ENCODE measurements at places on chromosomes 16 and 17.

DNA sequence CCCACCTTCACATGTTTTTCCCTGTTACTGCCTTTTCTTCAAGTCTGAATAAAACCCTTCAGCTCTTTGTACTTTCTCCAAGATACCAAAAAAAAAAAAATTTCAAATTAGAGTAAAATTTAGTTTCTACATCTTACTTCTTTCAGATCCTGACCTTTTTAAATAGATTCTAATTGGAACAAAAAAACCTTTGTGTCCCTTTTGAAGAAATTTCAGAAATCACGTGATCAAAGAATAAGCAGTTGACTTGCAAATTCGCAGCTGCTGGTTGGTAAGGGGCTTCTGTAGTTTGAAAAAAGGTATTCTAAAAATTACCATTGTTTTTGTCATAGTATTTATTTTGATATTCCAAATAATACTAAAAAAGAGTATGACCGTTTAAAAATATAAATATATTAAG lies 71.7 kb downstream of the CDC27 start:
- no peak for DNase-seq

DNA sequence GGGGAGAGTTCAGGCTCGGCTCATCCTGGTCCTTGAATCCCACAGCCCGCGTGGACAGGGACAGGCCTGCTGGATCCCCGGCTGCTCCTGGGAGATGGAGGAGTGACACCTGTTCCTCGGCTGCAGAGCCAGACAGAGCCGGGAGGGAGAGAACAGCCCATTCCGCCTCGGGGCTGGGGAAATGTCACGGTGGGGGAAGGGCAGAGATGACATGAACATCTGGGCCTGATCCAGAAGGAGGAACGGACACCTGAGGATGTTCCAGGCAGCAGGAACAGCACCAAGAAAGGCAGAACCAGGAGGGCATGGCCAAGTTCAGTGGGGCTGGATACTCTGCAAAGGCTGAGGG lies 2.1 kb downstream of the ZNF764 start:
- DNase-seq, result no peak

DNA sequence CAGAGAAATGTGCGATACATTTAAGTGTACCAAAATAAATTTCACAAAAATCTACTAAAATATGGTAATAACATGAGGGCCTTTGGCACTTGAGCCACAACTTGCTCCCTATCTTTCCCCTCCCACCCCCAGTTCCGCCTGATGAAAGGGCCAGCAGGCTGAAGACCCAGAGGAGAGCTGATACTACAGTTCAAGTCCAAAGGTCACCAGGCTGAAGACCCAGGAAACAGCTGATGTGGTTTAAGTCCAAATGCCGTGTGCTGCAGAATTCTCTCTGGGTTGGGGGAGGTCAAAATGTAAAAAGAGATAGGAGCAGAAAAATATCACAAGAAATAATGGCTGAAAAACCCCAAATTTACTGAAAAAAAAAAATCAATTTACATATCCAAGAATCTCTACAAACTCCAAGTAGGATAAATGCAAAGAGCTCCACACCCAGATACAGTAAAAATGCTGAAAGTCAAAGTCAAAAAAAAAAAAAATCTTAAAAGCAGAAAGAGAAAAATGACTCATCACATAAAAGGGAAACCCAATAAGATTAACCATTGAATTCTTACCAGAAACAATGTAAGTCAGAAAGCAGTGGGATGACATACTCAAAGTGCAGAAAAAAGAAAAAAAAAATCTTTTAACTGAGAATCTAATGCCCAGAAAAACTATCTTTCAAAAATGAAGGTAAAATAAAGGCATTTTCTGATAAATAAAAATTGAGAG lies 452.1 kb upstream of the ASIC2 start:
- DNase-seq, result no peak

- DNase-seq, result no peak
Observed at GRCh38 chr16:12484426-12484825, 319.3 kb downstream of the CPPED1 start.

GRCh38 chr16:1082266-1082951 lies 9.9 kb downstream of the SSTR5 start:
- no peak for DNase-seq

DNA sequence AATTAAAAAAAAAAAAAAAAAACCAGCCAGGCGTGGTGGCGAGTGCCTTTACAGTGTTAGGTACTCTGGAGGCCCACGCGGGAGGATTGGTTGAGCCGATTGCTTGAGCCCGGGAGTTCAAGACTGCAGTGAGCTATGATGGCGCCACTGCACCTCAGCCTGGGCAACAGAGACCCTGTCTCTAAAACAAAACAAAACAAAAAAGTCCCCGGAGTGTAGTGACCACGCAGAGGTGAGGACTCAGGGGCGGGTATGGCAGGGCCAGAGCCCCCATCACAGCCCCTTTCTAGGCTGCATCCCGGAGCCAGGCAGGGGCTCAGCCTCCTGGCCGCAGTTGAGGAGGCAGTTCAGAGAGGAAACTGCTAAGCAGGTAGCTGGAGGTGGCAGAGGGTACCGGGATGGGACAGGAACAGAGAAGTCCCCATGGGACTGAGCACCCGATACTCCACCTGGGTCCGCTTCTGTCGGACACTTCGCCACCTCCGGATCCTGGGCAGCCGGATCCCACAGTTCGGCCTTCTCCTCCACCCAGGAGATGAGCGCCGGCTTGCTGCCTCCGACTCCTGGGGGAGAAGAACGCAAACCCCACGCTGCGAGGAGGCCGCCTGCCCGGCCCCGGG lies 800 bp downstream of the ZNF747 start:
- no peak for DNase-seq

- peak; percentile 66 for DNase-seq
Observed at GRCh38 chr17:78474614-78475146, 96.2 kb downstream of the PGS1 start.

DNA sequence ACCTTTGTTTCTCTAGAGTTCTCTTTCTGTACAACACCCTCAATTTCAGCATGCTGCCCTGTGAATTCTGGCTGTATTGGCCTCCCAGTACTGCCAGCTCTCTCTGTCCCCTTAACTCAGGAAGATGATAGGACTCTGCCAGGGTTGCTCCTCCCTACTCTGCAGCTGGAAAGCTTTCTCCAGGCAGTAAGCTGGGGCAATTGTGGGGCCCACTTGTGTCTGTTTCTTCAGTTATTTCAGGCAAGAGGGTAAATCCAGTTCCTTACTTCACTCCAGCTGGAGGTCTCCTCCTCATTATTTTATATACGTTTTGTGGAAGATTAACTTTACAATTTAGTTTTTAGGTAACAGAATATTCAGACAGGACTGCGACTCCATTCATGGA lies 9.9 kb downstream of the C17orf100 start:
- DNase-seq, result no peak

DNA sequence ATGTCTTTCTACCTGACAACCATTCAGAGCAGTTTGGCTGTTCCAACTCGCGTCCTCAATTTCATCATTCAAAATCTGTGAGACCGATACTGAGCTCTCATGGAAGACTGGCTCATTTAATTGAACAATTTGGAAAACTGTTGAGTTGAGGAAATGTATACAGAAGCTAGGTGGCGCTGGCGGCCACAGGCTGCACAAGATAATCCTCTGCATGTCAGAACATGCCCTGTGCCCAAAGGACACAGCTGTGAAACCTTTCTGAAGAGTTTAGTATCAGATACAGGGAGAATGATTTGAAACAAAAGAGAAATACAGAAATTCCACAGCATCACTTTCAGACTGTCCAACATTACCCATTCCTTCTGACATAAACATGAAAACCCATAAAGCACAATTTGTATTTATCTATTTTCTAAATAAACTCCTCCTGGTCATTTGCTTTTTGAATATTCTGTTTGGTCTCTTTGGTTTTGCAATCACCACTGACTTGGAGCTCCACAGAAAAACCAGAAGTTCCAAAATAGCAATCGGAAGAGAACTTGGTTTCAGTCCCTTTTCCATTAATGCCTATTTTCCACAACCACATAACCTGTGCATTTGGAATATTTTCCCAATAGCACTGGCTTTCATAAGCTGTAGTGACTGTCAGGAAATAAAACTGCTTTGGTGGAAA lies 192.8 kb downstream of the MAP2K6 start:
- DNase-seq, result peak; percentile 36

DNA sequence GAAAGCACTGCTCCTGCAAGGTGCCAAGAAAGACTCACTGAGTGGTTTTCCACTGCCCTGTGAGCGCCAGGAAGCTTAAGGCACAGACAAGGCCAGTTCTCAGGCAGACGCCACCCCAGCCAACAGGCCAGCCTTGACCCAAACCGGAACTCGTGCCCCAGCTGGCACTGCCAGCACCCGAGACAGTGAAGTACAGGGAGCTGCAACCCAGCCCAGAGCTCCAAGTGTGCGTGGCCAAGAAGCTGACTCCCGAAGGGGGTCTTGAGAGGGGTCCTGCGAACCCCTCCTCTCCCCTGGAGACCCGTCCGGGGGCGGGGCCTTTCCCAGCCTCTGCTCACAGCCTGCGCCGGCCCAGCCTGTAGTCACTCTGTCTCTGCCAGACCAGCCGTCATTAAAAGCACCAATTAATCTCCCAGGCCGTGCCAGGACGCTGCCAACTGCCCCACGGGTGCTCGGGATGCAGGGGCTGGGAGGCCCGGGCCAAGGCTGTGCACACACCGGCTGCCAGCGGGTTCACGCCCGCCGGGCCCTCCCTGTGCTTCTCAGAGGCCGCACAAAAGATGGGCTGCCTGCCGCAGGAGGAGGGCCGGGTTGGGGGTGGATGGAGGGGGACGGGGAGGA lies 4.4 kb upstream of the SOX8 start:
- DNase-seq, result no peak

GRCh38 chr16:72788269-72788809 lies 259.6 kb downstream of the ZFHX3 start:
- DNase-seq, result no peak

GRCh38 chr16:54934481-54935265 lies 4.0 kb downstream of the IRX5 start:
- DNase-seq, result no peak

- no peak for DNase-seq
Observed at GRCh38 chr16:1237990-1238389, 2.5 kb upstream of the TPSAB1 start.

DNA sequence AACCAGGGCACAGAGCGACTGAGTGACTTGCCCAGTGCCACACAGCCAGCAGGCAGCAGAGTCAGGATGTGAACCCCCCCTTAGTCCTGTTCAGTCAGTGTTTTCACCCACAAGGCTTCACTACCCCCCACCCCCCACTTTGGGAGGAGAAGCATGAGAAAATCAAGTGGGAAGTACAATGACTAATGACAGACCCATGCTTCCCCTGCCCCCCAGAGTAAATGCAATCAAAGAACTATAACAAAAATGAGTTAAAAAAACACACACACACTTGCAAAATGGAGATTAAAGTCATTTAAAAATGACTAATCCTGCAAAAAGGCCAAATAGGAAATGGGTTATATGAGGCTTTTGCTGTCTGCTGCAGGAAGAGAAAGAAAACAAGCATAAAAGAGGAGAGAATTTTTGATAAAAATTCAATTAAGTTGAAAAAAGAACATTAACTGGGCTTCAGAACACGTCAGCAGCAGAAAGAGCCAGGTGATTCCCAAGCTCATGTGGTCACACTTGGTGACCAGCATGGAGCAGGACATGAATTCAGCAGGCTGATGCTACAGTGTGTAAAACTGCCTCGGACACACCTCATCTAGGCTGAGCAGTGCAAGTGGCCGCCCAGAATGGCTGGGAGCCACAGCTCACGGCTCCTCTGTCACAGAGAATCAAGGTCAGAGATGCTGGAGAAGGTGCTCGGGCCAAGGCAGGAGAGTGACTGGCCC lies 212.3 kb downstream of the ZNF423 start:
- DNase-seq, result no peak

DNA sequence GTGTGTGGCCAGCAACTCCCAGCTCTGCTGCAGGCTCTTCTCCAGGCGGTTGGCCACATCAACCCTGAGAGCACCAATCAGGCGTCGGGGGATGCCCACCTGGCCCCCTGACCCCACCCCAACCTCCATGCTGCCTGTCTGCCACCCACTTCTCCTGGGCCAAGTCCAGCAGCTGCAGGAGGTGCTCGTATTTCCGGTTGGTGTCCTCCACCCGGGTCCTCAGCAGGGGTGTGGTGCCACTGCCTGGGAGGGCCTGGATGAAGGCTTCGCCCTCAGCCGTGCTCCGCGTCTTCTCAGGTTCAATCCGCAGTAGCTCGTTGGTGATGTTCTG lies 44.6 kb downstream of the UBN1 start:
- DNase-seq, result no peak

DNA sequence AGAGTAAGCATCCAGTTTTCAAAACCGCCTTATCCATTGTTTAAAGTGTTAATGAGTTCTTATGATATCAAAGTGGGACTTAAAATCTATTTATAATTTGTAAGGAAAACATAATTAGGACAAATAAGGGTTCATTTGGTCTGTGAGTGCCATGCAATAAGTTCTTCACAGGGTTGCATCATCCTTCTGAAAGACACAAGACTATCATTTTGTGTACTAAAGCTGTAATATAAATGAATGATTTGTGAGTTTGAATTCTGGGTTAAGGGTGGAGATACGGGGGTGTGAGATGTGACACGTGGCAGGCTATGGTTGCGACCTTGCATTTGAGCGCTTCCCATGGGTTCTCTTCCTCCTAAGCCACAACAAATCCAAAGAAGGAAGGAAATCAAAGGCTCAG lies 6.8 kb downstream of the GAN start:
- no peak for DNase-seq

- no peak for DNase-seq
Observed at GRCh38 chr17:27430383-27430840, 25.8 kb upstream of the KSR1 start.

- no peak for DNase-seq
Observed at GRCh38 chr17:51427856-51428255, 167.5 kb downstream of the UTP18 start.

GRCh38 chr16:22843856-22844255 lies 29.9 kb downstream of the HS3ST2 start:
- no peak for DNase-seq

DNA sequence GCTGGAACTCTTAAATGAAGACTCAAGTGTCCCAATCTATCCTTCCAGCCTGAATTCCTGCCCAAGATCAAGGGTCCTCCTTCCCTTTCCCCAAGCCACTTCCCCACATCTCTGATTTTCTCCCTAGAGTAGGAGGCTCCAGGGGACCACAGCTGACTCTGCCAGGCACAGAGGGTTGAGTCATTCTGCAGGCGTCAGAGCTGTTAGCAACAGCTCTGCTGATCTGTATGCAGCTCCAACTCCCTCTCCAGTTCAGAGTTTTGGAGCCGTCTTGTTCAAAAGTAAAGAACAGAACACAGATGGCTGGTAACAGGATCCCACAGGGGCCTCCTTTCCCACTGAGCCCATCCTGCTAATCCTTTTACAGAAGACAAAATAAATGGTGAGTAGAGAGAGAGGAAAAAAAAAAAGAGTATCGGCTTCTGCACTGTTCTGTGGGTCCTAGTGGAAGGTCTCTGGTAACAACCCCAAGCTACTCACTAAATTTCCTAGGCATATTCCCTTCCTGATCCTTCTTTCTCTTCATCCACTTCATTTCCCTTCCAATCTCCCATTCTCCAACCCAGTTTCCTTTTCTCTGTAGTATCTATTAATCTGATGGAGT lies 13.4 kb upstream of the TAOK1 start:
- DNase-seq, result no peak

GRCh38 chr16:78127130-78127529 lies 27.7 kb downstream of the WWOX start:
- no peak for DNase-seq

Measured in GM12864 (cell line).